Occipital lobe (tissue), 3 donors: ENCODE measurements at places on chromosomes 3 and 15.

- no peak for DNase-seq
These were observed 45.0 kb downstream of the ZMAT3 start for GRCh38 chr3:179026636-179027035.

DNA sequence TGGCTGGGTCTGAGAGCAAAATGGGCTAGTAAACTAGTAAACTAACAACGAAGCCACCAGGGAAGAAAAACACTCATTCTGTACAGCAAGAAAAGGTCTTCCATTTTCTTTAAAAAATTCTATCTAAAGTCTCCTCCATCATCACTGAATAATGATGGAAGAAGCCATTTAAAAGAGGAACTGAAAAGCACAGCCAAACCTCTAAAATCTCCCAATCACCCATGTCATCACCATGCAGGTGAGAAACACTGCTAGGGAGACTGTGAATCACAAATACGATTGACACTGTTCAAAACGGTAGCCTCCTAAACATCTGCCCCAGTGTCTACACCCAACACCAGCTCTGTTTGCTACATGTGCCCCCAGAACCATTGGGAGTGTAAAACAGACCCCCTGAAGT is 140.4 kb downstream of the RORA start:
- DNase-seq = no peak

DNA sequence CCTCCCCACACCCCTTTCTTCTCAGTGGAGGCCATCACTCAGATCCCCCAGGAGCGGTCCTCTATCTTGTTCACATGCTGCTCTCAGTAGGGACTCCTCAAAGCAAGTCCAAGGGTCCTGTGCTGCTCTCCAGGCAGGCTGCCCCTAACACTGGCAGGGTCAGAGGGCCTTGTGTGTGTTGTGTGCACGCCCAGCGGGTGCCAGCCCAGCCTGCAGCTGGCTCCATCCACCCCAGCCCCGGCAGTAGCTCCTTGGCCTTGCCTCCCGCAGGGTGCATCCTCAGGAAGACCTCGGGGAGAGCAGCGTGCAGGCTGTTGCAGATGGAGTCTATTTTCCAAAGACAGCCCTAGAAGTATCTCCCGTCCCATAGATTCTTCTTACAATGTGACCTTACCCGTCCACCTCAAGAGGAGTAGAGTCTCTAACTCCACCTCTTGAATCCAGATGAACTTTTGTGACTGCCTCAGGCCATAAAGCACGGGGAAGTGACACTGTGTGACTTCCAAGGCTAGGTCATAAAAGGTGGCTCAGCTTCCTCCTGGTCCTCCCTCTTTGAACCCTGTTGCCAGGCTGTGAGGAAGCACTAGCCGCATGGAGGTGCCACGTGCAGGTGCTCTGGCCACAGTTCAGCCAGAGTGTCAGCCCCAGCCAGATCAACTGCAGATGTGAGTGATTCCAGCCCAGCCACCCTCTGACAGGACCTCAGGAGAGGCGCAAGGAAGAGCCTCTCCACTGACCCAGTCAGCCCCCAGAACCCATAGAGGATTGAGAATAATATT is 531.6 kb downstream of the SHQ1 start:
- DNase-seq = no peak

DNA sequence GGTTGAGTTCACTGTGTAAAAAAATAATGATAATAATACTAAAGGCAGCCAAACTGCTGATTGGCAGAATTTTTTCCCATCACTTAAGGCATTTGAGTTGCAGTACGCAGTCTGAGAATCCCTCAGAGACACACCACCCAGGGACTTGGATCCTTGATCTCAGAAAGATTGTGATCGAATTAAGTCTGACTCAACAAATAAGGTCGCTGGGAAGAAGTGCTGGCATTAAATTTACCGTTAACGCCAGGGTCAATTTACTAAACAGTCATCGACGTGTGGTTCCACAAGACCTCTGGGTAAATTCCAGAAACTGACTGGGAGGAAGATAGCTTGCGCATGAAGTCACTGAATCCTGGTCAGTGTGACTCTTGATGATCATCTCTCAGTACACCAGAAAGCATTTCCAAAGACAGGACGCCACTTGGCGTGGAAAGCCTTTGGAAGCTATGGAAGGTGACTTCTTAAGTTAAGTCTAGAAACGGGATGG is 48.3 kb upstream of the CGNL1 start:
- DNase-seq = no peak

GRCh38 chr3:2908693-2909351 is 201.4 kb downstream of the IL5RA start:
- DNase-seq = no peak
